ENCODE measurements at places on chromosomes 6 and 20.

- no peak for DNase-seq
Observed at GRCh38 chr6:34671367-34671766, 25.2 kb downstream of the ILRUN start.

DNA sequence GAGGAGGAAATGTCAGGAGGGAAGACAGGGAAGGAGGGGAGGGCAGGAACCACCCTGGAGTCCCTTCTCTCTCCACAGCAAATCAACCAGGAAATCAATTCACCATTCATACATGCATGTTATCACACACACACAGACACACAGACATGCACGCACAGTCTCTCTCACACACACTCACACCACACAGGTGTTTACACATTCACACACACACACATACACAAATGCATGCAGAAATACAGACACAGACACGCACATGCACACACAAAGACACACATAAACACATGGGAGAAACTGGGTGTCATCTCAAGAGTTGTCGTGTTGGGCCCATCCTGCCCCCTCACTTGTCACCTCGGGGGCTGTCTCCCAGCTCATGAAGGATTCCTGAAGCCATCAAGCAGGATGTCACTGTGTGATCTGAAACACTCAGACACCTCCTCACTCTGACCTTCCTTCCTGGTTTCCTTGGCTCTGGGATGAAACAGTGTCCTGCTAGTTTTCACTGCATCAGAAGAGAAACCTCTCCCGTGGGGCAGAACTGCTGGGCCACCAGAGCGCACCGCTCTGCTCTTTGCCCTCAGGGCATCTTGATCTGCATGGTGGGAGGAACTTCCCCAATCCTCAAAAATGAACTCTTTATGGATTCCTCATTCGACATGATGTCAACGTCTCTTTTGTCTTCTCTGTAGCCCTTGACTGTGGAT, 9.2 kb downstream of the RAET1G start:
- no peak for DNase-seq

DNA sequence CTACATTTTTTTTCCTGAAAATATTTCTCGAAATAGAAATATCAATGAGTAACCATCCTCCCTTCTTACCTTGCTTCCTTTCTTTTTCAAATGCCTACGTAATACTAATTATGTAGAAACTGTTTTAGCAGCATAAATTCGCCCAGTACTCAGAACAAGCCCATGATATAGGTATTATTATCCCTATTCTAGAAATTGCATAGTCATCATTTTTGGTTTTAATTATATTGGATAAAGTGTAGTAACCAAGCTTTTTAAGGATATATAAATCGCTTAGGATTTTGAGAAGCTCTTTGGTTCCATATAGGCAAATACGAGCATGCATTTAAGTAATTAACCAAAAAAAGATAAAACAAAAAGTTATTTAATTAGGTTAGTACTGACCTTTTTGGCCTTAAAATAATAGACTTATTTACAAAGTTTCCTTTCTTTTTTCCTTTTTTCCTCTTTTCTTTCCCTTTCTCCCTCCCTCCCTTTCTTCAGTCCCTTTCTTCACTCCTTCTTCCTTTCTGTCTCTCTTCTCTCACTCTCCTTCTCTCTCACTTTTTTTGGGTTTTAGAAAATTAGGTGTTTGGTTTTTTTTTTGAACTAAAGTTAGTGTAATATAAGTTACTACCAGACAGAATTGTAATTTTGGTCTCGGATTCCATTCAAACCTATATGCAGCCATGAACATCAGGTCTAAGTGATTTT, 457.7 kb downstream of the RFPL4B start:
- DNase-seq = no peak

- no peak for DNase-seq
Observed at GRCh38 chr6:74369556-74369993, 673.6 kb downstream of the CD109 start.

GRCh38 chr6:6251555-6252280, 68.7 kb downstream of the F13A1 start:
- peak; percentile 15 for DNase-seq

DNA sequence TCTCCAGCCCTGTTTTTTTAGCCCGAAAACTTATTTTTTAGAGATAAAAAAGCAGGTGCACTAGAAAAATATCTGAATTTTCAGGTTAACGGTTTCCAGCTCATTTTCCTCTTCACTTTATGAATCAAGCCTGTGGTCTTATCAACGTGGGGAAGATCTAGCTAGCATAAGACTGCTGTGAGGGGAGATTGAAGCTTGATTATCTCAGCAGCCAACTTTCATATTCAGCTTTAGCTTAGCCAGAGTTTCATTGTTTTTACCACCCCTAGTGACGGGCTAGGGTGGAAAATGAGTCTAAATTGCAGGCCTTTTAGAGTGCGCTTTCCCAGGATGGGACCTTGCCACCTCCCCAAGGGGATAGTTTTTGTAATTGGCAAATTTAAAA, 11.9 kb upstream of the RBM38 start:
- DNase-seq = no peak

DNA sequence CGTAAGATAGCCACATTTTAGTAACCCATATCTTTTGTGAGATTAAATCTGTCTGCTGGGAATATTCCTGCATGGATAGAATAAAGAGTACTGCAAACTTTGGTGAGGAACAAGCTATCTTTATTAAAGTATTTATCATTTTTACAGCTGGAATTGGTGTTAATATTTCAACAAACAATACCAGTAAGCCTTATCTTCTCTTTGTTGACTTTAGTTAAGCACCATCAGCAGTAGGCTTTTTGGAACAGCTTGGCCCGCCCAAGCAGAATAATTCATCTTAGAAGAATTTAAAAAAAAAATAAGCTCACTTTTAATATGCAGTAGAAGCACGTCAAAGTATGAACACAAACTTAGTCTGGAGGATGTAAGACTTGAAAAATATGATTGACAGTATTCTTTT, 917.8 kb upstream of the ADGRB3 start:
- DNase-seq = no peak

- peak; percentile 61 for DNase-seq
Observed at GRCh38 chr6:137416376-137417109, 77.7 kb downstream of the OLIG3 start.

DNA sequence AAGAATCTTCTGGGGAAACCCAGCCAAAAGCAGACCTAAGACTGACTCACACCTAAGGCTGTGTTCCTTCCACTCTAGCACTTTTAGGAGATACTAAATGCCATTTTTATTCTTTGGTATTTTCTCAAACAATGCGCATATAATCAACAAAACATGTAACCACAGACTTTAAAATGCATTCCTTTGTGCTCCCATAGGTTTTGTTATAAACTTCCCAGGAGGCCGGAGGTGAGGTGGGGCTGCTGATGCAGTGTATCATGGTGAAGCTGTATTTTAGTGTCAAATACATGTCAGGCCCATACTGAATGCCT, 155.2 kb downstream of the BTBD3 start:
- DNase-seq = no peak

DNA sequence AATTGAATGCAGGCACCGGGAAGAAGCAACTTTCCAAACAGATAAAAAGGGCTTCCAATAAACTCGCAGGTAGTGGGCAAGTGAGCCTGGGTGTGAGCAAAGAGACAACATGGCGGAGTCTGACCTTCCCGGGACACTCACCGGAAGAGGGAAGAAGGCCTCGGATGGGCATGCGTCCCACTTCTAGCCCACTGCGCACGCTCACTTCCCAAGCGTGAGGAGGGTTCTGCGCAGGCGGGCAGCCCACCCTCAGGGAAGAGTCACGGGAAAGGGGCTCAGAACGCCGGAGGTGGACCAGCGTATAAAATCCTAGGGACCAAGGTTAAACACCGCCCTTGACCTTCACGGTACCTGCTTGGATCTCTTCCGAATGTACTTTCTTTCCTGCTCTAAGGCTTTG, 95.5 kb upstream of the AFDN start:
- DNase-seq = no peak

DNA sequence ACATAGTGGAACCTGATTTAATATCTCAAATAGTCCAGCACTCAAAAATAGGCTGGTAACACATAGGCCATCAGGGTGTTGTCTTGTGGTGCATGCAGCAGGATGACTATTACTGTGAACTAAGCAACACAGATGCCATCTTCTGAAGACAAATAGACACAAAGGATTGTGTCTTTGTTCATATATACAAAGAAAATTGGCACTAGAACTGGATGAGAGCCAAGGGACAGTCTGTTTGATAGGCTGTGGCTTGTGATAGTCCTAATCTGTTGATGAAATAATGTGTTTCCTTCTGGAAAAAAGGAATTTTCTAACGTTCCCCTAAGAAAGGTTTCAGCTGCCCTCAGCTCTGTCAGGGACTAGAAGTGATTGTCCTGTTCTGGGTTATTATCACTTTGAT, 129.8 kb downstream of the TPBG start:
- DNase-seq = no peak

DNA sequence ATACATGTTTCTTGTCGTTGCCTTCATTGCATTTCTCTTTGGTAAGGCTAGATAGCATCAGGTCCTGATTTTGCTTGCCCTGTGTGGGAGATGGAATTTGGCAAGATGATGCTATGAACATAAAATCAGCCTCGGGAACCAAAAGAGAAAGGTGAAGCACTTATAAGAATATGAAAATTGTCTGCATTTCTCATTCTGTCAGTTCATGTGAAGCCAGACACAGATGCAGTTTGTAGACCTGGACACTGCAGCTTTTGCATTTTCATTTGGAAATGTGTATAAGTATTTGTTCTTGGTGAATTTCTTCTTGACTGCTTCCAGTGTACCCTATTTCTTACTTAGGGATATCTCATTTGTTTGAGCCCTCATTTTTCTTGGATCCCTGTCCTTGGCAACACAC, 1.3 kb downstream of the YWHAB start:
- no peak for DNase-seq

DNA sequence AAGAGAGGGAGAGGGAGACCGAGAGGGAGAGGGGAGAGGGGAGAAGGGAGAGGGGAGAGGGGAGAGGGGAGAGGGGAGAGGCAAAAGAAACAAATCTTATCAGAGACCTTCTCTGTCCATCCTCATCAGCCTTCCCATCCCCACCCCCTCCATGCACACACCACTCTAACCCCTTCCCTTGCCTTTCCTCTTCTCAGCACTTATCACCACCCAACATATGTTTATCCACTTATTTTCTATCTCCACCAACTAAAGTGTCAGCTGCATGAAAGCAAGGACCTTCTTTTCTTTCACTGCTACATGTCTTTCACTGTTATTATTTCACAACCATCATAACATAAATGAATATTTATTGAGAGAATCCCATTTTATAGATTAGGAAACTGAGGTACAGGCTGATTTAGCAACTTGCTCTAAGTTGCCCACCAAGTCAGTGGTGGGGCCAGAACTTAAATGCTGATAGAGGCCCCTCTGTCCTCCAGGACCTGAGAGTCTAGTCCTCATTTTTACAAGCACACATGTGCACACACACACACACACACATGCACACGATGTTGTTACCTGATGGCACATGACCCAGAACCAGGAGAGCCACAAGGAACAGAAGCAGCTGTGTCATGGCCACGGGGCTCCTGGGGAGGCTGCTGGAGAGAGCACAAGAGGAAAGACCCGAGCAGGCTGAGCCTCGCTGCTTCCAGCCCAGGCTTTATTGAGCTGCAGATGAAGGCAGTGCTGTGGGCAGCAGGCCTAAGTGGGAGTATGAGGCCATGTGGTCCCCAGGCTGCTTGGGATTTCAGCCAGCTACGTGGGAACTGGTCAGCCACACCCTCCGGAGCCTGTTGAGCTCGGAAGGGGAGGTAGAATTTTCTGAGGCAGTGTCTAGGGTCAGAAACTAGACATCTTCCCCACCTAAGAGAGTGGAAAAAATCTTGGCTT, 2.3 kb downstream of the DEFB124 start:
- no peak for DNase-seq

GRCh38 chr20:63484236-63484635, 11.8 kb upstream of the KCNQ2 start:
- no peak for DNase-seq

GRCh38 chr20:60316476-60317158, 358.4 kb downstream of the CDH26 start:
- no peak for DNase-seq

GRCh38 chr6:38773338-38773737, 58.2 kb downstream of the DNAH8 start:
- peak; percentile 24 for DNase-seq

DNA sequence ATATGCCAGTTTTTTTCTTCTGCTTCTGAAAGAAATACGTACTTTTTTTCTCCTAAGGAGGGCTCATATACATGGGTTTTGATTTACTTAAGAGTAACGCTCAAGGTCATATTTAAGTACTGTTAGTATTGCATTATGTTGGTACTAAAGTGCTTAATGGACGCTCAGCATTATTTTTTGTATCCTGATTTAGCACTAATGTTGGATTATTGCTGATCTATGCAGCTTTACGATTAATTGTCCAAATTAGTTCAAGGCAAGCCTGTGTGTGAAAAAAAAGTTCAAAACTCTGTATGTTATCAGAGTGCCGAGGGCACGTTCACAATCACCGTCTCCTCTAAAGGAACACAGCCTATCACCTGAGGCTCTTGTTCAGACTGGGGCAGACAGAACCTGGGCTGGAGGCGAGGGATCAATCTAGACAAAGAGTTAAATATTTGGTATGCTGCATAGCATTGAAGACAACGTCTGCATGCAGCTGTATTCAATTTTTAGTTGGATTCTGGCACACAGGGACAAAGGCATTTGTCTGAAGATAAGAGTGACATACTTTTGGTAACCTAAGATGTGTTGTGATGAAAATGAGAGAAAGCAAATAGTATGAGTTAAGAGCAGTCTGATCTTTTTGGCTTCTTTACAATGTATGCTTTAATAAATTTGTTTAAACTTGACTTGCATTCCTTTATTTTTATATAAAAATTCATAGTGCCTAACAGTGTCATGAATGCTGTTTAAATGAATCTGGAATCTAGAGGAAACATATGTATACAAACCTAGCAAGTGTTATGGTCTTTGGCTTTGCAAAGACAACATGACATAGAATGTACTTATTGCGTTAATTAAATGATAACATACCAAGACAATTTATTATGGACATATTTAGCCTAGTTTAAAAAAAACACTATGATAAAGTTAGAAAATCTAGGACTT, 341.2 kb downstream of the SAMD5 start:
- DNase-seq = no peak

- no peak for DNase-seq
Observed at GRCh38 chr6:30885999-30886896, 1.9 kb downstream of the DDR1 start.

- no peak for DNase-seq
Observed at GRCh38 chr20:44541992-44542391, 20.1 kb upstream of the SERINC3 start.

DNA sequence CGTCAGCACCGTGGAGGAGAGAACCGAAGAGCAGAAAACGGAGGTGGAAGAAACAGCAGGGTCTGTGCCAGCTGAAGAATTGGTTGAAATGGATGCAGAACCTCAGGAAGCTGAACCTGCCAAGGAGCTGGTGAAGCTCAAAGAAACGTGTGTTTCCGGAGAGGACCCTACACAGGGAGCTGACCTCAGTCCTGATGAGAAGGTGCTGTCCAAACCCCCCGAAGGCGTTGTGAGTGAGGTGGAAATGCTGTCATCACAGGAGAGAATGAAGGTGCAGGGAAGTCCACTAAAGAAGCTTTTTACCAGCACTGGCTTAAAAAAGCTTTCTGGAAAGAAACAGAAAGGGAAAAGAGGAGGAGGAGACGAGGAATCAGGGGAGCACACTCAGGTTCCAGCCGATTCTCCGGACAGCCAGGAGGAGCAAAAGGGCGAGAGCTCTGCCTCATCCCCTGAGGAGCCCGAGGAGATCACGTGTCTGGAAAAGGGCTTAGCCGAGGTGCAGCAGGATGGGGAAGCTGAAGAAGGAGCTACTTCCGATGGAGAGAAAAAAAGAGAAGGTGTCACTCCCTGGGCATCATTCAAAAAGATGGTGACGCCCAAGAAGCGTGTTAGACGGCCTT, 41.6 kb downstream of the ZBTB2 start:
- no peak for DNase-seq

GRCh38 chr6:1110941-1111349, 201.0 kb upstream of the FOXQ1 start:
- no peak for DNase-seq

Measured in MM.1S (cell line).